ENCODE measurements at places on chromosomes 12 and 14.
A peak's percentile ranks its signal among the peaks of the same experiment; 100 is the strongest.

GRCh38 chr14:59507752-59508103 is 23.4 kb downstream of the JKAMP start:
- no peak for DNase-seq

DNA sequence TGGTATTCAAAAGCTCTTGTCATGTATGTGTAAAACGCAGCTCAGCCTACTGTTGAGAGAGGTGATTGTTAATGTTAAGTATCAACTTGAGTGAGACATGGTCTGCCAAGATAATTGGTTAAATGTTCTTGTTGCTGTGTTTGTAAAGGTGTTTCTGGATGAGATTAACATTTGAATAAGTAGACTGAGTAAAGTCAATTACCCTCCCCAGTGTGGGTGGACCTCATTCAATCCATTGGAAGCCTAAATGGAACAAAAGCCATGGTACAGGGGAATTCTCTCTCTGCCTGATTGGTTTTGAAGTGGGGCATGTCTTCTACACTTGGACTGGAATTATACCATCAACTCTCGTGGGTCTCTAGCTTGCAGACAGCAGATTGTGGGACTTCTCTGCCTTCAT is 63.8 kb upstream of the RERGL start:
- no peak for DNase-seq

DNA sequence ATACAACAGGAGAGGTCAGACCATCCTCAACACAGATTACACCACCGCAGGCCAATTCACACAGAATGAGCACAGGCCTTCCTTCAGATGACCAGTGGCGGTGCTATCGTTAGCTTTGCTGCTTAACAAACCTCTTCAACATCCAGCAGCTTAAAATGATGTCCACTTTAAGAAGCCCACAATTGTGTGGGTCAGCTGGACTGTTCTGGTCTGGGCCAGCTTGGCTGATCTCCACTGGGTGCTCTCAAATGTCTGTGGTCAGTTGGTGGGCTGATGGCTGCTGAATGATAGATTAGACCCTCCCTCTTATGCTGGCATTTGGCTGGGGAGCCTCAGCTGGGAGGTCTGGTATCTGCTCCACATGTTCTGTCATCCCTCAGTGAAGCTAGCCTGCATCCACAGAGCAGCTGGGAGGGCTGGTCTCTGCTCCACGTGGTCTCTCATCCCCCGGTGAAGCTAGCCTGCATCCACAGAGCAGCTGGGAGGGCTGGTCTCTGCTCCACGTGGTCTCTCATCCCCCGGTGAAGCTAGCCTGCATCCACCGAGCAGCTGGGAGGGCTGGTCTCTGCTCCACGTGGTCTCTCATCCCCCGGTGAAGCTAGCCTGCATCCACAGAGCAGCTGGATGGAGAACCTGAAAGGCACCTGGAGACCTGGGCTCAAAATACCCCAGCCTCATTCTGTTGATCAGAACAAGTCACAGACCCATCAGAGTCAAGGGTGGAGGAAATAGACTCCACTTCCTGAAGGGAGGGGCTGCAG is 203.6 kb upstream of the DIO3 start:
- DNase-seq = no peak

GRCh38 chr14:47917344-47917954 is 242.0 kb upstream of the MDGA2 start:
- DNase-seq = peak; percentile 7

DNA sequence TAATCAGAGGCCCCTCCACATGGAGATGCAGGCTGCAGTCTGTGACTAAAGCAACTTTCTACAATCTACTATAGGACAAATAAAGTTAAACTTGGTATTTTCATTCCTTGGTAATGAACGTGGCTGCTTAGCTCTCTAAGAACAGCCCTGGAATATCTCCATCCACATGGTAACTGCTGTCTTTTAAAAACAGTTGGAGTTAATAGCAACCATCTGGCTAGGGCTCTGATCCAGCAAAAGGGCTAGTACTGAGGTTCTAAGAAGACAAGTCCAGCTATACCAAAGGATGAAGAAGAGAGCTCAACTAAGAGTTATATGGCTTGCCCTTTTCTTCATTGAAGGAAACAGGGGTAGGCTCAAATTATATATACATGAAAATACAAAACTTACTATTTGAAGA is 920.1 kb downstream of the FLRT2 start:
- no peak for DNase-seq

GRCh38 chr14:22996768-22997654 is 12.9 kb downstream of the C14orf93 start:
- DNase-seq = no peak

DNA sequence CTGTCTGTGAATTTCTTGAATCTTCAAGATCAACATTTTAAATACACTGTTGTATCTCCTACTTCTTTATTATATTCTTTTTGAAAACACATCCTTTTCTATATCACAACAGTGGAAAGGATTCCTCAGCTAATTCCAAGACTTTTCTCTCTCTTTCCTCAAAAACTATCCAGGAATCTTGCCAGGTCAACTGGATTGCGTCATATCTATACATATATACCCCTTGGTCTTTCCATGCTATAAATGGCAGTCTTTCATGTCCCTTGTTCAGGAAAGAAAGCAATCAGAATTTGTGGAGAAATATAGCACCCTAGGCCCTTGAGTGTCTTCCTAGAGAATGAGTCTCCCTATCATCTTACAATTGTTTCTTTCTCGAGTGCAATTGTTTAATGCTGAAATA is 149.0 kb downstream of the KCNA5 start:
- DNase-seq = no peak

DNA sequence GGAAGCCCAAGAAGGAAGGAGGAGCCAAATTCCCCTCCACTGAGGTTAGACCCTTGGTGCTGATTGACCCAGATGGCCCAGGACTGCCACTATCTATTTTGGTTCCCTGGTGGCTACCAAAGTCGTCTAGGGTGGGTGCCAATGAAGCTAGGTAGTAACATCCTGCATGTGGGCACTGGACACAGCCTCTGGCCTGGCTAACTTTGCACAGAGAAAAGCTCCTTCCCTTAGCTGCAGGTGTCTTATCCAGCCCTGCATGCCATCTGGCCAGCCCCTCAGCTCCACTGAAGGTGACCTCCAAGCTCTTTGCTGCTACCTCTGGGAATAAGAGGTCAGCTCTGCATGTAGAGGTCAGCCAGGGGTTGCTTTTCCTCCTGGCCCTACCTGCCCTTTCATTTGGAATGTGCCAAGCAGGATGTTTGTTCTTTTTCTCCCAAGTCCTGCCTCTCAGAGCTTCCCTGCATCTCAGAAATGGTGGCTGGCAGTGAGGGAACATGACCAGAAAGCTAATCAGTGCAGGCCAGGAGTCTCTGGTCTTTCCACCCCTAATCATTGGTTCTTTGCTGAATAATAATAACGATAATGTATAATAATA is 34.0 kb downstream of the JDP2 start:
- no peak for DNase-seq

- DNase-seq = no peak
Measured at GRCh38 chr12:92221656-92222315, 76.1 kb upstream of the BTG1 start.

GRCh38 chr14:23358042-23358441 is 5.4 kb upstream of the SLC22A17 start:
- DNase-seq = no peak

GRCh38 chr12:111355201-111355925 is 13.5 kb downstream of the PHETA1 start:
- no peak for DNase-seq

DNA sequence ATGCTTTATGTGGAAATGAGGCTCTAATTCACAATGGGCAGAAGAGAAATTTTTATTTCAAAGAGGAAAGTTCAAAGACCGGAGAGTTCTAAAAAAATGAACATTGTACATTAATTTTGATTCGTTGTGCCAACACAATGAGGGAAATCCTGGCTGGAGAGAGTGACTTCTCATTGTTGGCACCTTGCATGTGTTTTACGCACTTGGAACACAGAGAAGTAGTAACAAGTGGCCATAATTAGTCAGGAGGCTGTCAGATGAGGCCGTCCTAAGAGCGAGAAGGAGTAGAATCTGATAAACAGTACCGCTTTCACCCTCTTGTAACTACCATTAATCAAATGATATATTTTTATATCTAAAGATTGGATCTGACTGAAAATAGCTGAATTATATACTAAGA is 6.9 kb downstream of the LMO3 start:
- peak; percentile 30 for DNase-seq

DNA sequence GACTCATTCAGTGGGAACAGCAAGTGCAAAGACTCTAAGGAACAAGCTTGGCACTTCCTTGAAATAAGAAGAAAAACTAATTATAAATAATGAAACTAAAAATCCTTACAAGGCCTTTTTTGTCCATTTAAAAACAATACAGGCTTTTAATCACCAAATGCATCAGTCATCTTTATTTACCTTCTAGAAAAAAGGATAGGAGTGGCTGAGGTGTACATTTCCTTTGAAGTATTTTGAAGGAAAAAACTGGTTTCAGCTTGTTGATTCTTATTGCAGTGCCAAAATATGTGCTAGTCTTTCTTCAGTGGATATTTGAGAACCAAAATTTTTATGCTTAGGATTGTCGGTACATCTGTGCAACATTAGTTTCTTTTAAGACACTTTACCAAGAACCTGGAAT is 29.8 kb downstream of the MED21 start:
- DNase-seq = no peak

- DNase-seq = no peak
Measured at GRCh38 chr12:65098364-65098763, 22.7 kb downstream of the WIF1 start.

- no peak for DNase-seq
Measured at GRCh38 chr14:36430662-36431084, 89.4 kb downstream of the NKX2-1 start.

GRCh38 chr12:120090206-120090605 is 26.3 kb downstream of the RAB35 start:
- no peak for DNase-seq

- DNase-seq = no peak
Measured at GRCh38 chr12:66041651-66042363, 88.7 kb downstream of the LLPH start.

- no peak for DNase-seq
Measured at GRCh38 chr12:92028441-92028709, 117.3 kb downstream of the BTG1 start.
